ENCODE measurements at places on chromosomes 3 and 15.
A peak's percentile ranks its signal among the peaks of the same experiment; 100 is the strongest.

GRCh38 chr3:88509582-88509981 is 359.8 kb downstream of the C3orf38 start:
- no peak for DNase-seq

- no peak for DNase-seq
These were observed 79.0 kb upstream of the CDV3 start for GRCh38 chr3:133494469-133494868.

DNA sequence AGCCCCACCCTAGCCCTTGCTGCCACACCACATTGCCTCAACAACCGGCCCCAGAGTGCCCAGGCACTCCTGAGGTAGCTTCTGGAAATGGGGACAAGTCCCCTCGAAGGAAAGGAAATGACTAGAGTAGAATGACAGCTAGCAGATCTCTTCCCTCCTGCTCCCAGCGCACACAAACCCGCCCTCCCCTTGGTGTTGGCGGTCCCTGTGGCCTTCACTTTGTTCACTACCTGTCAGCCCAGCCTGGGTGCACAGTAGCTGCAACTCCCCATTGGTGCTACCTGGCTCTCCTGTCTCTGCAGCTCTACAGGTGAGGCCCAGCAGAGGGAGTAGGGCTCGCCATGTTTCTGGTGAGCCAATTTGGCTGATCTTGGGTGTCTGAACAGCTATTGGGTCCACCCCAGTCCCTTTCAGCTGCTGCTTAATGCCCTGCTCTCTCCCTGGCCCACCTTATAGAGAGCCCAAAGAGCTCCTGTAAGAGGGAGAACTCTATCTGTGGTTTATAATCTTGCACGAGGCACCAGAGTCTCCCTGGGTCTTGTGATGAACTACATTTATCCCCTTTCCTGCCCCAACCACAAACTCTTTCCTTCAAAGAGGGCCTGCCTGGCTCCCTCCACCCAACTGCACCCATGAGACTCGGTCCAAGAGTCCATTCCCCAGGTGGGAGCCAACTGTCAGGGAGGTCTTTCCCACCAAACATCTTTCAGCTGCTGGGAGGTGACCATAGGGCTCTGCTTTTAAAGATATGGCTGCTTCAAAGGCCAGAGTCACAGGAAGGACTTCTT is 39.1 kb downstream of the MESD start:
- DNase-seq, result no peak

- no peak for DNase-seq
These were observed 335.8 kb upstream of the THRB start for GRCh38 chr3:24830230-24831152.

DNA sequence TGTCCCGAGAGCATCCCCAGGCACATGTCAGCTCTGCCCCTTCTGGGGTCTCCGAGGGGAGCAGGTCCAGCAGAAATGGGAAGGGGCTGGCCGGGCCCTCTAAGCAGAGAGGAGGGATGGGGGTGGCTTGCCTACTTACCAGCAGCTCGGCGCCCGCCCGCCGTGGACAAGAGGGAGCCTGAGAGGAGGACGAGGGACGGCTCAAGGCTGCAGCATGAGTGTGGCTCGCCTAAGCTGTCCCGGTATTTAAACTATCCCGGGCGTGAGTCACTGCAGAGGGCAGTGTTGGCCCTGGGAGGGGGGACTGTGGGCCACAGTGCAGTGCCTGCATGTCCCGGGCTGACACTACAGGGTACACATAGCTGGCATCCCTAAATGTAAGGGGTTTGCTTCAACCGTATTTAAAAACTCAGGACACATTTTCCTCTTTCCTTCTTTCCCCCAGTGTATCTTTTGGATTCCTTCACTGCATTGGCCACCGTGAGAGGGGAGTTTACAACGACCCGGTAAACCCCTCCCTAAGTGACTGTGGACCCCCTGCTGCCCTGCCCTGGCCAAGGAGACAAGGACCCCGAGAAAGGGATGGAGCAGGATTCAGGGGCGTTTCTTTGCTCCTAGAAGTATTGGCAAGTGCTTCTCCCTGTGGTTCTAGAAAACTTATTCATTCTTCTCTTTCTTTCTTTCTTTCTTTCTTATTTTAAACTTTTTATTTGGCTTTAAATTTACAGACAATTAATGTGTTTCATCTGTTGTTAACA is at the start of gene LRRC15:
Gene LRRC15 (minus strand): TSS at position 222 of the 758 bp plus-strand sequence. CDS start 8,700 bp downstream, outside the sequence.
- no peak for DNase-seq

DNA sequence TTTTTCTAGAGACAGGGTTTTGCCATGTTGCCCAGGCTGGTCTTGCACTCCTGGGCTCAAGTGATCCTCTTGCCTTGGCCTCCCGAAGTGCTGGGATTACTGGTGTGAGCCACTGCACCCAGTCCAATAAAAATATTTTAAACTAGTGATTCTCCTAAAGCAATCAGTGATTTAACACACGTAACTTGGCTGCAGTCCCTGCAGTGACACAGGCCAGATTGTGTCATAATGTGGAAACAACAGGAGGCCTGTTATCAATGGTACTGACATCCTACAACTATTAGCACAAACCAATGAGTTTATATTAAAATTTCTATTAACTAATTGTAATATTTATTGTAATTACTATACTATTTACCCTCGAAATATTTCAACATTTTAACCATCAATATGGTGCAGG is 1.6 kb upstream of the SEC61A1 start:
- DNase-seq, result no peak

GRCh38 chr3:45803252-45803935 is 7.1 kb upstream of the SLC6A20 start:
- peak; percentile 20 for DNase-seq

- no peak for DNase-seq
These were observed 39.0 kb upstream of the SLC25A26 start for GRCh38 chr3:66181764-66182163.

DNA sequence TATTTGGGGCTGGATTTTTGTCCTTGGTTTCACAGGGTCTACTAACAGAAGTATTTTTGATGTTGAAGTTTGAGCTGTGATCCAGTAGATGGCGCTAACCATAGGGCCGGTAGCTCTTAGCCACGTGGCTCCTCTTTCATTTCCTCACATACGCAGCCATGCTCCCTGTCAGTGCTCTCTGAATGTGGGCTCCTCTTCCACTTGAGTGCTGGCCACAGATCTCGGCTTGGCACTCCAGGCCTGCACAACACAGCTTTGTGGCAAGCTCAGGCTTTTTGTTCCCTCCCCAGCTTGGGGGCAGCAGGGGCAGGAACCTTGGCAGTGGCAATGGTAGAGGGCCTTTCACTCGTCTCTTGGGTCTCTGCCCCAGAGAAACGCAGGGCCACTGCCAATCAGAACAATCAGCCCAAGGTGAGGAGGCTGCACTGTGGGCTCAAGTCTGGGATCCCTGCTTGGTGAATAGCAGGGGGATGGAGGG is 18.6 kb upstream of the DNAAF4 start:
- DNase-seq, result no peak

DNA sequence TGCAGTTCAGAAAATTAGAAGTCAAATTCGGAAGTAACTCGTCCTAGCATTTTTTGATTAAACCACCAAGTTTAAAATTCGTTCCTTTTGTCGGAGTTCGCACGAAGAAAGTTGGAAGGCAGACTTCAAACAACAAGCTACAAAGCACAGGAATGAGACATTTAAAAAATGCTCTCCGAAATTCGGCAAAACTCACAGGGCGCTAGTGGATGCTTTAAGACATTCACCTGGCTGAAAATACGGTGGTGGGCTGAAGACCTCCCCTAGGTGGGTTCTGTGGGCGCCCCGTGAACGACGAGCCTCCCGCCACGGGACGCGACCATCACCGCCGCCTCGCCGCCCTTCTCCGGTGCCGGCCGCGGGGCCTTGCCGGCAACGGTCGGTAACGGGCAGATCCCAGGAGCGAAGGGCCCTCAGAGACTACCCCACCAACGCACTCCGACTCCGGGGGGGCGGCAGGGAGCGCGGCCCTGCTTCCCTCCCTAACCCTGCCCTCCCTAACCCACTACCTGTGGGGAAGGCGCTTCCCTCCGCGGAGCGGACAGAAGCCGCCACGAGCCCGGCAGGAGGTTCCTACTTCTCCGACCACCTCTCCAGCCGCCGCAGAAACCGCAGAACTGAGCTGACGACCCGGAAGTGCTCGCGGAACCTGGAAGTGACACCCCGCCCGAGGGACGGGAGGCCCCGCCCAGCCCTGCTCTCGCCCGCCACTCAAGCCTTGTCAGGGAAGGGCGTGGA is at the start of gene GTF2A2:
Gene GTF2A2 (minus strand): TSS at position 619 of the 738 bp plus-strand sequence. CDS start 5,238 bp downstream, outside the sequence.
- peak; percentile 92 for DNase-seq

GRCh38 chr3:126352476-126353454 is 4.4 kb downstream of the KLF15 start:
- peak; percentile 40 for DNase-seq

GRCh38 chr3:130850843-130851242 is 43.0 kb upstream of the ATP2C1 start:
- no peak for DNase-seq

DNA sequence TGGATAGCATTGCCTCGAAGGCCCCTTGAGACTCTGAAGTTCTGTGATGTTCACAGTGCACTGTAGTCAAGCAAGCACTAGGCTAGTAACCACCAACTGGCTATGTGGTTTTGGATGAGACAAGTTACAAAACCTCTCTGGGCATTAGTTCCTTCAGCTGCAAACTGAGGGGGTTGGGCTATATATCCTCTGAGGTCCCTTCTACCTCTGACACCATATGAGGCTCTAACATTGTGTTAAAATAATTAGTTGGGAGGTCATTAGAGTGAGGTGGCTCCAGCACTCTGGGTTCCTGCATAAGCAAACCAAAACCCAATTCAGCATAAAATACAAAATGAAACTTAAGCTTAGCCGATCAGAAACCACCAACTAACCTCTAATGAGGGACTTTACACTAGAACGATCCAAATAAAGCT is 209.5 kb upstream of the LRRN1 start:
- DNase-seq, result no peak

- no peak for DNase-seq
These were observed 43.0 kb downstream of the RASA2 start for GRCh38 chr3:141529717-141530414.

DNA sequence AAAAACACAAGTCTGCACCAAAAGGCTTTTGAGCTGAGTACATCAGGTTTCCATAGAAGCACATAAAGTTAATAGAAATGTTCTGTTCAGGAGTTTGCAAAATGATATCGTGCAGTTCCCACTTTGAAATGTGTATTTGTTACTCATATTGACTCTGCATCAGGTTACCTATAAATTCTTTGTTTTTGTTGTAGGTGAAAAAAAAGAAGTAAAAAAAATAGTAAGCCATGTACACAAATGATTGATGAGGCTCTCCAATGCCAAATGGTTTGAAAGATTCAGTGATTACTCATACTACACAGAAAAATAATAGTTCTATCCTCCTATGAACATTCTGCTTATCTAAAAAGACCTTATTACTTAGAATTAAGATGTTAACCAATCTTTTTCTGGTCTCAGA is 287.3 kb upstream of the MME start:
- no peak for DNase-seq

- DNase-seq, result no peak
These were observed 523.4 kb downstream of the CADM2 start for GRCh38 chr3:85482213-85482490.

- no peak for DNase-seq
These were observed 216.9 kb downstream of the IGSF11 start for GRCh38 chr3:118817748-118818165.

GRCh38 chr15:95323796-95324195 is 1006.7 kb upstream of the NR2F2 start:
- DNase-seq, result no peak
